ENCODE measurements at places on chromosomes 1 and 21.

GRCh38 chr21:42439284-42440186 is 35.8 kb downstream of the UBASH3A start:
- no peak for DNase-seq

GRCh38 chr1:208437401-208437800 is 193.2 kb upstream of the PLXNA2 start:
- DNase-seq: peak; percentile 25

- DNase-seq: no peak
These were observed 49.4 kb downstream of the TENT5C start for GRCh38 chr1:117655220-117655577.

DNA sequence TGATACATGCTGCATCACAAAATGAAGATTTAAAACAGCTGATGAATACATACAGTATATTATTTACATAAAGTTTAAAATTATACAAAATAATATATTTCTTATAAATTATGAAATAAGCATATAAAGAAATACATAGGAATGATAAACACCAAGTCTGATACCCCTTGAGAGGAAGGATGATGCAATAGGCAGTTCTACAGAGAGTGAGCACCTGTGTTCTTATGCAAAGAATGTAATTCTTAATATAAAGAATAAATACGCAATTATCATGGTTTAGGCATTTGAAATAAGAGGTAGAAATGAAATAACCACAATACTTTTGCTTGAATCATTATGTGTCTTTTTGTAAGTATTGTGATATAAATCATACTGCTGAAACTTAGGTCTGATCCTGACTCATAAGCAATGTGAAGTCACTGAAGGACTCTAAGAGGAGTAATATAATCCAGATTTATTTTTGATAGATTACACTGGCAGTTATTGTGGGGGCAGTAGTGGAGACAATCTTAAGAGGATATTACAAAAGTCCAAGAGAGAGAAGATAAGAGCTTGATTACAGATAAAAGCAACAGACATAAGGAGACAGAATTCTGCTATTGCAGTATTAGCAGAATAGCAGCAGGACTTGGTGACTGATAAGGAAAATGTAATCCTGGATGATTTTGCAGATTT is 39.0 kb downstream of the TTLL7 start:
- DNase-seq: no peak

DNA sequence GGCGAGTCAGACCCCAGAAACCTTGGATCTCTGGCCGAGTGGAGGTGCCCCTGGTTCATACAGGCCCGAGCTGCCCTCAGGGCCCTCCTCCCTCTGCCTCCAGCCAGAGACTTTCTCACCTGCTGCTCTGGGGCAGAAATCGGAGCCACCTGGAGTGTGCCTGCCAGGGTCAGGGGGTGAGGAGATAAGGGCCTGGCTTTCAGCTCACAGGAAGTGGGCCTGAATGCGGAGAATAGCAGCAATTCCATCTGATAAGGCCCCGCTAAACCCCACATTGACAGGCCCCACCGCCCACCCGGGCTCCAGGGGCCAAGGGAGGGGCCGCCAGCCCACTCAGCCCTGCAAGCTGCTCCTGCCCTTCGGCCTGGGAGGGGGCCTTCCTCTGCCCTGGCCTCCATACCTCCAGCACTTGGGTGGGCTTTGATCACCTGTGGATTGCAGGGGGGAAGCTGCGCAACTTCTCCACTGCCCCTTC is 123.7 kb upstream of the ARHGEF16 start:
- DNase-seq: no peak

- no peak for DNase-seq
These were observed 19.3 kb upstream of the RCC2 start for GRCh38 chr1:17458794-17459193.

GRCh38 chr1:184210862-184211261 is 159.3 kb downstream of the TSEN15 start:
- no peak for DNase-seq

GRCh38 chr1:54215523-54215922 is 15.6 kb downstream of the MRPL37 start:
- DNase-seq: no peak

GRCh38 chr1:158285756-158286241 is 3.9 kb upstream of the CD1C start:
- DNase-seq: no peak

GRCh38 chr1:41473738-41474362 is 10.6 kb downstream of the EDN2 start:
- DNase-seq: no peak

DNA sequence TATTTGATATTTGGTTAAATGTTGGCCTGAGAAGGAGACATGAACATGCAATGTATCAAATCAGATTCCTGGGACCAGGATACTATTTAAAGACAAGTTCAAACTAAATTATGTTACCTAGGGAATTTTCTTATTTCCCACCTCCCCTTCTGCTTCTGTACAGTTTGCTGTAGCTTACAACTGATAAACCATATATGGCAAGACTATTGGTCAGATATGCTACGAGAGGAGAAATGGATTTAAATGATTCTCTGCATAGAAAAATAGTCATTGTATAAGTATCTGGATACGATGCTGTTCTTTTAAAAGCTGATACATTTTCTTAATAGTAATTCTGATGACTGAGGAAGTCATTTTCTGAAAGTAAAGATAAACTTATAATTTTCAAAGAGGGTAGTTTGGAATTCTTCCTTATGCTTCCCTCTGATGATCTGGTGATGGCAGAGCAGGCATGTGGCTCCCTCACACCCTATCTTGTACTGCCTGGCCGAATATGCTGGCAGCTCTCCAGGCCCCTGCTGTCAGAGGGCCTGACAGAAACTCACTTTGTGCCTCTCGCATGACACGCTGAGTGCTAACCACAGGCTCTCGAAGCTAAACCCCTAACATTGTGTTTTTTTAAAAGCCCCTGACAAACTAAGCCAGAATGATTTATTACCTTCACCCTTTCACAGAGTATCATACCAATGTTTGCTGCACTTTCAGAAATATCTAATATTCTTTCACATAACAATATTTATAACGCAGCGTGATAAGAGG is 19.4 kb downstream of the RRP15 start:
- DNase-seq: peak; percentile 50

- no peak for DNase-seq
These were observed 6.3 kb downstream of the MCL1 start for GRCh38 chr1:150572918-150573647.

DNA sequence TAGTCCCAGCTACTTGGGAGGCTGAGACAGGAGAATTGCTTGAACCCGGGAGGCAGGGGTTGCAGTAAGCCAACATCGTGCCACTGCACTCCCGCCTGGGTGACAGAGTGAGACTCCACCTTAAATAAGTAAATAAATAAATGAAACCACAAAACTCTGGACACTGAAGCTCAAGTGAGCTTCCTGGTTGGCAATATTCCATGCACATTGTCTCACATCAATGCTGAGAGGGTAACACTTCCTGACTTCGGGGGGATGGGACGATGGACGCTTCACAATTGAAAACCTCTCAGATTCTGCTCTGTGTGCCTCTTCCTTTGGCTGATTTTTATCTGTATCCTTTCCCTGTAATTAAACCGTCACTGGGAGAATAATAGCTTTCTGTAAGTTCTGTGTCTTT is 70.0 kb upstream of the ZNF644 start:
- DNase-seq: no peak

DNA sequence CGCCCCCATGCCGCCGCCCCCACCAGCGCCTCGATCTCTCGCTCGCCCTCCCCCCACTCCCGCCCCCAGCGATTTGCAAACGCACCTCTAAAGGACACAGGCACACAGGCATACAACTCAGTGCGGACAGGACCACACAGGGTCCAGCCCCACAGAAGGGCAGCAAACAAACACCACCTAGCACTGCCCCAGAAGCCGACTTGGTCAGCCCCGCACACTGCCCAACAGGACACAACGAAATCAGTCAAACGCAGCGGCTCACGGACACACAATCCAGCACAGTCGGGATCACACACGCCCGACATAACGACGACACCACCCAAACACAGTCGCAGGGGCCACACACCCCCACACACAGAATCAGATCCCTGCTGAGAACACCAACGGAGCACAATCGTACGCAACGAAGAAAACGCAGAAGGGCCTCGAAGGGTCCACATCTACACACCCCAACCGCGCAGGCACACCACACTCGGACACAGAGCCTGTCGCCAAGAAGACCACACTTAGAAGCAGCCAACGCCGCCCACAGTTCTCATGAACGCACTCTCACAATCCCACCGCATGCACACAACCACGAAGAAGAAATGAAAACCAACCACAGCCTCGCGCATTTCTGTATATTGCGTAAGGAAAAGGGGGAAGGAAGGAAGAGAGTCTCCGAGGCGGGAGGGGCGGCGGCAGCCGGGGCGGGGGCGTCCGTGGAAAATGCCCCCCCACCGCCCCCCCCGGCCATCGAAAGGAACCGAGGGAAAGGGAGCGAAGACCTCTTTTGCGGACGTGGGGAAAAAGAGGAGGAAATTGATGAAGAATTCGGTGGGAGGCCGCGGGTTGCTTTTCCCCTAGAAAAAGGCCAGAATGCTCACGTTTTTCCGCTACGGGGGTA is 481 bp downstream of the TAL1 start:
- DNase-seq: no peak

DNA sequence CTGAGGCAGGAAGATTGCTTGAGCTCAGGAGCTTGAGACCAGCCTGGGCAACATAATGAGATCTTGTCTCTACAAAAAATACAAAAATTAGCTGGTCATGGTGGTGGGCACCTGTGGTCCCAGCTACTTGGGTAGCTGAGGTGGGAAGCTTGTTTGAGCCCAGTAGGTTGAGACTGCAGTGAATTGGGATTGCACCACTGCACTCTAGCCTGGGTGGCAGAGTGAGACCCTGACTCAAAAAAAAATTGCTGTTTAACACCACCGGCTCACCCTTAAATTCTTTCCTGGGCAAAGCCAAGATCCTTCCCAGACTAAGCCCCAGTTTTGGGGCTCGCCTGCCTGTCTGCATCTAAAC is 6.6 kb upstream of the NSUN4 start:
- no peak for DNase-seq

DNA sequence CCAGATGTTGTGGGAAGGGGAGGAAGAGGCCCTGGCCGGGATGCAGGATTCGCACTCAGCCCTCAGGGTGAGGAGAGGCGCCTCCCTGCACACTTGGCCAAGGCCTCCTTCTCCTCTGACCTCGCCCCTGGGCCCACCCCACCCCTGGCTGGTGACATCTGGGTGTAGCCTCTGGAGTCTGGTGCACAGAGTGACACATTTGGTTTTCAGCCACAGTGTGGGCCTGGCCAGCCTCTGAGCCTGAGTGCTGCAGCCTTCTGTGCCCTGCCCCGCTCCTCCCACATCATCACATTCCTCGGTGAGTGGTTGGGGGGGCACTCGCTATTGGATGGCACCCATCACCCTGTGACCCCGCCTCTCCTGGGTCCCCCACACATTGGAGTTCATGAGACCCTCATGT is 45.8 kb downstream of the PRDM16 start:
- DNase-seq: no peak

DNA sequence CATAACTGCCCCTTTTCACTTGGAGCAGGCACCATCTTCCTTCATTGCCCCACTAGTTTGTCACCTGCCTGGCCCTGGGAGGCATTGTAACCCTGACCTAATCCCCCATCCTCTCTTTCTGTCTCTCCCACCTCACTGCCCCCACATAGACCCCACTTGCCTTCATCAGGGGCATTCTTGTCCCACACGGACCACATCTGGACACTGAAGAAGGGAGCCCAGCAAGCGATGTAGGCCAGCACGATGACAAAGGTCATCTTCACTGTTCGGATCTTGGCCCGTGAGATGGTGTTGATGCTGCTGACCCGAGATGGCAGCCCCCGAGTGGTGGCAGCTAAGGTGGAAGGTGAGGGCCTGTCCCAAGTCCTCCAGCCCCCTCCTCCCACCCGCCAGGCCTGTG is 1.4 kb downstream of the AVPR1B start:
- no peak for DNase-seq

DNA sequence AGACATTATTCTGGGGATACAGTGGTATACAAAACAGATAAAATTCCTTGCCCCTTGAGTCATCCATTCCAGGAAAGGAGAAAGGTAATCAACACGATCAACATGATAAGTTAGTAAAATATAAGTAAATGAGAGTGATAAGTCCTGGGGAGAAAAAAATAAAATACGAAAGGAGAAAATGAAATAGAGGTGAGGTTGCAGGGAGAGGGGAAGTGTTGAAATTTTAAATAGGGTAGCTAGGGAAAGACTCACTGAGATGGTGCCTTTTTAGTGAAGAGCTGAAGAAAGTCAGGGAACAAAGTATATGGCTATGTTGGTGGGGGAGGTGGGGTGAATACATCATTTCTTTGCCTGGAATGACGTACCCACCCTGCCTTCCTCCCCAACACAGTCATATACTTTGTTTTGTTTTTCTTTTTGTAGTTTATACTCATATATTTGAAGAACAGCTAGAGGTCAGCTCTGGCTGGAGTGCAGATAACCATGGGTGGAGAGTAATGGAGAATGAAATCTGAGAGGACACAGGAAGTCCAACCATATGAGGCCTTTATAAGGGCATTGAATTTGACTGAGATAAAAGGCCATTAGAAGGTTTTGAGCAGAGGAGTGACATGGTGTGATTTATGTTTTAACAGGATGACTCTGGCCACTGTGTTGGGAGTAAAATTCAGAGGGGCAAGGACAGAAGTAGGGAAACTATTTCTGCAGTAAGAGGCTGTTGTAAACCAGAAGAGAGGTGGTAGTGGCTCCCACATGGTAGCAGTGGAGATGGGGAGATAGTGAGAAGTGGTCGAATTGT is 54.8 kb downstream of the OSBPL9 start:
- DNase-seq: peak; percentile 36

GRCh38 chr1:54774820-54775498 is 10.6 kb upstream of the PARS2 start:
- DNase-seq: no peak

DNA sequence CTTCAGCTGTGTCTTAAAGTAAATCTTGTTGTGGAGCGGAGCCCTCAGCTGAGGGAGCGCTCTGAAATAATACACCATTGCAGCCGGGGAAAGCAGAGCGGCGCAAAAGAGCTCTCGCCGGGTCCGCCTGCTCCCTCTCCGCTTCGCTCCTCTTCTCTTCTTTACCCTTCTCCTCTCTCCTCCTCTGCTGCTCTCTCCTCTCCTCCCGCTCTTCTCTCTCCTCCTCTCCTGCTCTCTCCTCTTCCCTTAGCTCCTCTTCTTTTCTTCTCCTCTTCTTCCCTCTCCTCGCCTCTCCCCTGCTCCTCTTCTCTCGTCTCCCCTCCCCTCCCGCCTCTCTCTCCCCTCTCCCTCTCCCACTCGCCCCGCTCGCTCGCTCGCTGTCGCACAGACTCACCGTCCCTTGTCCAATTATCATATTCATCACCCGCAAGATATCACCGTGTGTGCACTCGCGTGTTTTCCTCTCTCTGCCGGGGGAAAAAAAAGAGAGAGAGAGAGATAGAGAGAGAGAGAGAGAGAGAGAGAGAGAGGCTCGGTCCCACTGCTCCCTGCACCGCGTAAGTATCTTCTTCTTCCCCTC is at the start of gene PROX1:
Gene PROX1, plus strand, starts transcription at position 47 of the 580 bp plus-strand sequence. CDS start 8,563 bp downstream, outside the sequence.
- DNase-seq: peak; percentile 61

GRCh38 chr1:51351907-51352306 is 21.5 kb upstream of the TTC39A start:
- no peak for DNase-seq

Measured in HTR-8/SVneo (cell line).